ENCODE measurements at places on chromosomes 3 and 15.

GRCh38 chr3:186790261-186790981 lies 7.0 kb downstream of the EIF4A2 start:
- no peak for DNase-seq

GRCh38 chr3:4835616-4836043 lies 143.6 kb upstream of the BHLHE40 start:
- no peak for DNase-seq

GRCh38 chr15:86125775-86126174 lies 46.1 kb downstream of the AGBL1 start:
- DNase-seq, result no peak

DNA sequence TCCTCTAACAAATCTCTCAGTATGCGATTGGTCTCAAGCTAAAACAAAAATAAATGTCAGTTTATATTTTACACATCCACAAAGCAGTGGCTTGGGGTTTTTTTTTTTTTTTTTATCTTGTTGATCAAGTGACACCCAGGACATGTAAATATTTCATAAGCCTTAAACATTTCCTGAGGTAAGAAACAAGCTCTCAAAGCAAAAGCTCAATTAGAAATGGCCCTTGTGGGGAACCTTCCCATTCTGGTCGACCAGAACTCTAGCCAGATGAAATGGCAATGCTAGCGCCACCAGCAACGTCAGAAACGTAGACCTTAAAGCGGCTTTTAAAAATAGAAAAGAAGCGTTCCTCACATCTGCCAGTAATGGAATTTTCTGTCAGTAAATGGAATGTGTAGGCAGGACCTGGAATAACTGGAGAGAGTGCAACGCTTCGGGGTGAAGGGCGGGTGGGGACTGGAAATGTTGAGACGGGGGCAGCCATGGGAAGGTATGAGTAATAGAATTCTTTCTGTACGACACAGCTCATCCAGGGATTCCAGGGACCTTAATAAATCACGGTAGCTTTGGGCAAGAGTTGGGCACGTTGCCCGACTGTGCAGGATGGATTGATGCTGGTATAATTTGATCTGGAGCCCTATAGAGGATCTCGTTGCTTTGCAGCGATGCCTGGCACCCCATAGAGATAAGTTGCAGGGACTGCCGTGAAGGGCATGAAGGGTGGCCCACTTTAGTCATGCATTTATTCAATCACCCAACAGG lies 44.4 kb downstream of the BTD start:
- DNase-seq, result no peak

DNA sequence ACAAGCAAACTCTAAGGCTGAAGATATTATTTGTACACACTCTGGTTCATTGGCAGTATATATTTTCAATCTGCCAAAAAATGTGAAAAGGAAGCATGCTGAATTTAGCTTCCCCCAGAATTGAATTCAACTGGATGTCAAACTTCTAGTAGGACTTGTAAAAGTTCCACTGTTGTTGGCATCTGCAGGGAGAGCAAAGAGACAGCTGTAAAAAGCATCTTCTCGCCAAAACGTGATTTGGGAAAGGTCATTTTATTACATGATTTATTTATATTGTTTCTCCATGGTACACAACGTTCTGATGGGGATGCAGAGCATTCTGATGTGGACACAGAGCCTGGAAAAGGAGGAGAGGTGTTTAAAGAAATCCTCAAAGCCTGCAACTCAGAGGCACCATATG lies 196.7 kb upstream of the ADAMTS9 start:
- DNase-seq, result no peak

- DNase-seq, result no peak
Observed at GRCh38 chr3:51908026-51908425, 4.9 kb upstream of the IQCF1 start.

DNA sequence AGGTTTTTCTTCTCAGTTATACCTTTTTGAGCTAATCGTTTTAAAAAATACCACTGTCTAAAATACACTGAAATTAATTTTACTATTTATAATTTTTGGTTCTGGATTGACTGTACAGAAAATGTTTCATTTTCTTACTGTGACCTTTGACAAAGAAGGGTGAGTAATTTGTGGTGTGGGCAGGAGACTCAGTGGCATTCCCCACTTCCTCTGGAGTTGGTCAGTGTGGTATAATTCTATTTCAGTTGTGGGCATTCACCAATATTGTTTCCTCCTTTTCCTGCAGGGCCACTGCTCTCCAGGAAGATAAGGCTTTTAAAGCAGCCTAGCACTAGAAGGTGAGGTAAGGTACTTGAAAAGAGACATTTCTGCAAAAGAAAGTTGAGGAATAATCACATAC lies 6.5 kb downstream of the DAG1 start:
- DNase-seq, result no peak

- DNase-seq, result peak; percentile 46
Observed at GRCh38 chr3:53195602-53196574, 34.9 kb downstream of the PRKCD start.

- peak; percentile 11 for DNase-seq
Observed at GRCh38 chr15:85793641-85794597, 806 bp downstream of the KLHL25 start.

DNA sequence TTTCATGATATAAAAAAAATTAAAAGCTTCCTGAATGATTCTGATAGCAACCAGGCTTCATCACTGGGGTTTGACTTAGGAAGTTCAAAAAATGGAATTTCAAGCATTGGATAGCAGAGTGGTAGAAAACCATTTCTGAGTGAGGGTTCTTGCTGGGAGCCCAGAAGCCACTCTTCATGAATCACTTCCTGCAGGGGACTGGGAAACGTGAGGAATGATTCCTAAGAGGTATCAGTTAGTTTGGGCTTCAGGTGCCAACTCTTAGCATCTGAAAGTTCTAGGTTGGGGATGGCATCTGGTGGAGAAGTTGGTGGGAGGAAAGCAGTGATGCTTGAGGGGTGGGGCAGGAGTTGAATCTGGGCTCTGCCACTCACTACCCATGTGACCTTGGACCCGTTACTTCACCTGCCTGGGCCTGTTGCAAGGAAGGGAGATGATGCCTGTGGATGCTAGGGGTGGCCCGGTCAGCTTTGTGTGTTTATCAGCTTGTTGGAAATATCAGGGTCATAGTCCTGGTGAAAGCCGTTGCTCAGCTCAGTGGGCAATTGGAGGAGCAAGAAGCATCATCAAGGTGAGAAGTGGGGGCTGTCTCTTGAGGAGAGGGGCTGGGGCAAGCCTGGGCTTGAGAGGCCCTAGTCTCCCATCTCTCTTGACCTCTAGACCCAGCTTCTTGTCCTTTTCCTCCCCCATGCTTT lies 37.0 kb upstream of the TNFAIP8L3 start:
- no peak for DNase-seq

- no peak for DNase-seq
Observed at GRCh38 chr3:69738859-69739203, 433 bp upstream of the MITF start.

GRCh38 chr3:132261506-132261905 lies 55.7 kb upstream of the ACP3 start:
- no peak for DNase-seq

GRCh38 chr15:68819495-68820294 lies 1.0 kb downstream of the ANP32A start:
- peak; percentile 37 for DNase-seq

GRCh38 chr15:35931799-35932341 lies 385.9 kb upstream of the DPH6 start:
- no peak for DNase-seq

GRCh38 chr15:55853134-55853533 lies 110.2 kb upstream of the PRTG start:
- no peak for DNase-seq

DNA sequence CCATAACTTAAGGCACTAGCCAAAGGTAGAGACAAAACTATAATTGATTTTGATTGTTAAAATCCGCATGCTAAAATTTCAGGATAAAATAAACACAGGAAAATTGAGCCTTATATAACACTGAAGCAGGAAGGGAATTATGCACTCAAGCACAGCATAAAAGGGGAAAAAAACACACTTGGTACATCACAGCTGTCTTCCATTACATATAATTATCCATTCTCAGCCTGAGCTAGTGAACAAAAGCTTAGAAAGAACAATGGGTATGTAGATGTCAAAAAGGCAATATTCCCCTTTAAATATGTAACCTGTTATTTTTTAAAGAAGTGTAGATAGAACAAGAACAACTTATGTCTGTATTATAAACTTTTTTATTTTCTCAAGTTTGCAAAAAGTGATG lies 899.2 kb downstream of the ROBO1 start:
- no peak for DNase-seq

DNA sequence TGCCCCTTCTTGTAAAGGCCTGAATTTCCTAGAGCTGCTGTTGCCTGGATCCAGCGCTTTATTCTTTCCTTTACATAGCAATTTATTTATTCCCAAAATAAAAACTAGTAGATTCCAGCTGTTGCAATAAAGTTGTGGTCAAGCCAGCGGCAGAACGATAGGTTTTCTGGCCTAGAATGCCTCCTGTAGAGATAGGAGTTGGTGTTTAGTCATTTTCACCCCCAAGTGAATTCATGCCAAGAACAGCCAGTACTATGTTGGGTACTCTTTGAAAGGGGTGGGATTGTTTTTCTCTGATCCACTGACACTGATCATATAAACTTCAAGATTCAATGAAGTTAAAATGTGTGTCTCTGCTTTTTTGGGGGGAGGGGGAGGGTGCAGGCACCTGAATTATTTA lies 69.7 kb downstream of the KLHL25 start:
- DNase-seq, result no peak

DNA sequence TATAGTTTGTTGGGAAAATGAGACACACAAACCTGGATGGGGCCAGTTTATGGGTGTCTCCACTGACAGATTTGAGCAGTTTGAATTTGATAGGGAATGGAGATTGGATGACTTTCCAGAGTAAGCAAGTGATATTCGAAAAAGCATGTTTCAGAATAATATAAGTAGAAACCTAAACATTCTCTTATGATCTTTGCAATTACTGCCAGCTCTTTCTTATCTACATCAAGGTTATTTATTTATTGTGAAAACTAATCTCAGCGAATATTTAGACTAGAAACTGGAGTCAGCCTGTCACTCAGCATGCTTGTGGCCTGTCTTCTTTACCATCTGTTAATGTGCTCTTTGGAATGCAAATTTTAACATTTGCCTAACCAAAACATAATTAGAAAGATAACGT lies 57.8 kb upstream of the SPPL2A start:
- DNase-seq, result no peak

GRCh38 chr3:7847021-7847420 lies 654.6 kb upstream of the LMCD1 start:
- DNase-seq, result no peak

GRCh38 chr3:98326945-98327344 lies 26.7 kb upstream of the OR5K4 start:
- DNase-seq, result no peak

DNA sequence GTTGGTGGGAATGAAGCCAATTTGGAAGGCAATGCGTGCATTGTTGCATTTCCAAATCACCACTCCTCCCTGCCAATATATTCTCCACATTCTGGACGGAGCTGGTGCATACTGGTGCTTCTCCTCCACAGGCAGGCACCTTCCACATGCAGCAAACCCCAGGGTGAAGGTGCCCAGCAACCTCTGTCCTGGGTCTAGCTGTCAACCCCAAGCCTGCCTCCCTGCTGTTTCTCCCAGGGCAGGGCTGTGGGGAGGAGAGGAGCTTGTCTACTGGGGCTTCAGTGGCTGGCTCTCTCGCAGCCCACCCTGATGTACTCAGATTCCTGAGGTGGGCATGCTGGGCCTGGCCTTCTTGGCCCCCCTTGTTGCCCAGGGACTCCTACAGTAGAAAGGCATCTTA lies 20.1 kb downstream of the GASK1A start:
- no peak for DNase-seq

DNA sequence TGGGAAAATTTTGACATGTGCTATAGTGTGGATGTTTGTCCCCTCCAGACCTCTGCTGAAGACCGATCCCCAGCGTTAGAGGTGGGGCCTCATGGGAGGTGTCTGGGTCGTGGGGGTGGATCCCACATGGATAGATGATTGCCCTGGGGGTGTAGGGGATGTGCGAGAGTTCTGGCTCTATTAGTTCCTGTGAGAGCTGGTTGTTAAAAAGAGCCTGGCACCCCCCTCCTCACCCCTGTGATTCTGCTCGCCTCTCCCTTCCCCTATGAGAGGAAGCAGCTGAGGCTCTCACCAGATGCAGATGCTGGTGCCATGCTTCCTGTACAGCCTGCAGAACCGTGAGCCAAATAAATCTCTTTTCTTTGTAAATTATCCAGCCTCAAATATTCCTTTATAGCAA lies 67.4 kb downstream of the ATP10A start:
- no peak for DNase-seq

All from stimulated activated CD4-positive, alpha-beta T cell treated with anti-CD3 and anti-CD28 coated beads, Interleukin-1b, Interleukin-23, amount 100 ng/mL, for 4 hours (primary cell).